ENCODE measurements at places on chromosomes 11 and 22.

DNA sequence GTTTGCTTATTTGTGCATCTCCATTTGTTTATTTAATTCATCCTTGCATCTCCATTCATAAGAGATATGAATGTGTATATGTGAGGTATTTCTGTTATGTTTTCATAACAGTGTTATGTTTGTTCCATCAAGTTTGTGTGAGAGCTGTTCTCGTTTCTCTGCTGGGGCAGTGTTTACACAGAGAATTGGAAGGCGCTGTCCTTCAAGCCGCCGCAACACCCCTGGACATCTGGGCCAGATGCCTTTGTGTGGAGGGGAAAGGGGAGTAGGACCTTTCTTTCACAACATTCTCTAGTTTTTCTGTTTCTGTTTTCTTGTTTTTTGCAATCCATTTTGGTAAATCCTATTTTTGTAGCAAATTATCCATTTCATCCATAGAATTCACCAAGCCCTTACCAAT lies 7.0 kb upstream of the TM7SF2 start:
- DNase-seq: no peak

DNA sequence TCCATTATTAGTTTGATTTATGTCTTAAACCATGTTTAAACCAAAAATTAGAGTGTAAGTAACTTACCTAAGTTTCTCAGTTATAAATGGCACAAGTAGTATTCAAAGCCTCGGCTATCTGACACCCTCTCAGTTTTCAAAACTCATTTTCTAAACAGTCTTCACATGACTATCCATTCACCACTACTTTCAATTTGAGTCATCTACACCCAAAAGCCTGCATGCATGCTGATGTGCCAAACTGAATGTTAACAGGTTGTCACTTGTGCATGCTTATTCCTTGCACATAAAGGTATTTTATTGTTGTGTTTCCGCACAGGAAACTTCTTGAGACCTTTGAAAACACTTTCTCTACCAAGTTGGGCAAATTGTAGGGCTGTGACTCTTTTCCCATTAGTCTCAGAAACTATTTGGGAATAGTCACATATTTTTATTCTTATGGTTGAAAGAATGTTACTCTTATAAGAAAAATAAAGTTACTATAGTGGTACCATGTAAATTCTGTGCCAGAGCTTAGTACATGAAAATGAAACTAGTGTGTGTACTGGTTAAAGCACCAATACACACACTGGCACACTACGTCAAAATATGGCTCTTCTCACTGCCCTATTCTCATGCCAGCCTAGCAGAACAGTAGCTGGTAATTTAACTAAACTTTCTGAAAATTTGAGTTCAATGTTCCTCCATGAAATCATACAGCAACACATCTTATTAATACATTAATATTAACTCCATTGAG lies 2.2 kb upstream of the OR51E2 start:
- DNase-seq: no peak

DNA sequence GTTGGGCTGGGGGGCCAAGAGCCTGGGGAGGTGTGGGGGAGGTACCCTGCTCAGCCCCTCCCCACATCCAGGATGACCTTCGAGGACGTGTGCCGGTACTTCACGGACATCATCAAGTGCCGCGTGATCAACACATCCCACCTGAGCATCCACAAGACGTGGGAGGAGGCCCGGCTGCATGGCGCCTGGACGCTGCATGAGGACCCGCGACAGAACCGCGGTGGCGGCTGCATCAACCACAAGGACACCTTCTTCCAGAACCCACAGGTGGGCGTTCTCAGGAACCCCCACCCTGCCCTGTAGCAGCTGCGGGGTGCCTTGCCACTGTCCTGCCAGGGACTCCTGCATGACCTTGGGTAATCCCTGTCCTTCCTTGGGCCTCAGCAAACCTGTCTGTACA lies 10.0 kb upstream of the MYO7A start:
- DNase-seq: no peak

DNA sequence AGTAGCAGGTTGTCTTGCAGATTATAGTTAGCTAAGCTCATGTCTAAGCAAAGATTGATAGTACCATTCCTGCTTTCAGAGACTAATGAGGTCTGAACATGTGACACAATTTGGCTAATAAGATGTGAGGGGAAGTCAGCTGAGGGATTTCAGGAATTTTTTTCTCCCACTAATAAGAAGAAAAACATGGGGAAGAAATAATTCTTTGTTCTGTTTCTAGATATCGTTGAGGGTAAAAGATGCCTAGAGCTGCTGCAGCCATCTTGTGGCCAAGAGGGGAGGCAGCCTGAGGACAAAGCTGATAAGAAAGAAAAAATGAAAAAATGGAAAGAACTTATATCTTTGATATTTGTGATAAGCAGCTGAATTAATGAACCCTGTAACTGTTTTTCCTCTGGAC lies 1334.4 kb downstream of the LRRC4C start:
- no peak for DNase-seq

GRCh38 chr22:46794491-46794890 lies 32.0 kb downstream of the TBC1D22A start:
- no peak for DNase-seq

DNA sequence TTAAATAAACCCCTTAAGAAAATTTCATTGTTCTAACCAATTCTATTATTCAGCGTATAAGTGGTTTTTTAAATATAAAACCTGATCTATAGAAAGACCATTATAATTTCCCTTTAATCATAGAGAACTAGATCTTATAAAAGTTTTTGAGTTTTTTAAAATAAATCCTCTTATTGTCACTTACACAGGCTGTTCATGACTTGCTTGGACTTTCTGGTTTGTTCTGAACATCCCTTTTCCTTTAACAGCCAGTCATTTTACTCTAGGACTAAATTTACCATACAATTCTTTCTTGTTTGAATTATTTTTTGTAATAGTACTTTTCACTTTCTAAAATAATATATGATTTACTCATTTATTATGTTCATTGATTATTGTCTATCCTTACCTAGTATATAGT lies 4.7 kb downstream of the NXPE2 start:
- no peak for DNase-seq

DNA sequence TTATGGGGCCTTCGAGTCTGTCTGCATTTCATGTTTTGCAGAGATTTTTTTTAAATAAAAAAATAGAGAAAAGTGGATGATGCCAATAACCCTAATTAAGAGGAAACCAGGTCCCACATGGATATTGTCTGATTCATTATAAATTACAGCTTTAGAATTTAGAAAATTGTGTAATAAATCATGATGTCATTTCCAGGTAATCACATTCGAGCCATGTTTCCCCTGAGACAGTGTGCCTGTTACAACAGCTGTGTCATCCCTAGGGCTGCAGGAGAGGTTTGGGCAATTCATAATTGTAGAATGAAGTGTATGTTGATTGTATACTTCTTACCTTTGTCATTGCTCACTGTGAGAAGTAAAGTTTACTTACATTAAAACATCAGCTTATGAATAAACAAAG lies 38.3 kb downstream of the NCAM1 start:
- no peak for DNase-seq

DNA sequence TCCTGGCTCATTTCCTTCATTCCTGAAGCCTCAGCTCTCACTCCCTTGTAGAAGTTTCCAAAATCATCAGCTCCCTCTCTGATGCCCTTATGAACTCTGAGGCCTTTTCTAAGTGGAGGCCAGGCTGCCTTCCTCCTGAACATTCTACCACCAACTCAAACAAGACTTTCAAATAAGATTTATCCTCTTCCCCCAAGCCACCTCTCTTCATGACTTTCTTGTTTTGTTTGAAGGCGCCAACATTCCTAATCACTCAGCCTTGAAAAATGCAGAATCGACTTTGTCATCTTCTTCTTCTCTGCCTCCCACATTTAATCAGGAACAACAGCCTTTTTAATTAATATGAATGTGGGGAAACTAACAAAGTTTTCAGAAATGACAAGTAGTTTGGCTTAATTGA lies 927.9 kb downstream of the OPCML start:
- DNase-seq: no peak

DNA sequence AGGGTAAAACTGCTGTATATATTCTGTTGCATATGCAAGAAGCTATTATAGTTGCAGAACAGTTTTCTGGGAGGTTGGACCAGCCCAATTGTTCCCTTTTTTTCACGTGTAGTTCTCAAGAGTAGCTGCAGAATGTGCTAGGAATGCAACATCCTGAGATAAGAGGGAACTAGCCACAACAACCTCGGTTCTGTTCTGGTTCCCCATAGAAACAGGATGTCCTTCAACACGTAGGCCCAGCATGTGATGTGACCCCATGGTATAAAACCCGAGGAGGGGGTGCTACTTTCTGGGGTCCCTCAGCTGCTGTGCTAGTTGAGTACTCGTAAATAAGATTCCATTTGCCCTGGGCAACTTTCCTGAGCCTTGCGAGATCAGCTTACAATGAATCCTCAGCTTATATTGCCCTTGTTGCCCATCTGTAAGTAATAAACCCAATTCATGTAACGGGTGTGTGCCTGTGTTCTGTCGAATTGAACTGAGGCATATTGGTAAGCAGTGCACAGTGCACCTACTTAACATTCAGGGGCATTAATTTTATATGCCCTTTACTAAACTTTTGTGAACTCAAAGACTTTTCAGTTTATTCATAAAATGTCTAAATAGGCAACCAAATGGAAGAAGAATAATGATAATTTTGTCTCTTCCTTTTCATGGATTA lies 23.0 kb upstream of the TRAF6 start:
- no peak for DNase-seq

- no peak for DNase-seq
These were observed 342.3 kb downstream of the LARGE1 start for GRCh38 chr22:33577862-33578411.

- DNase-seq: no peak
These were observed 33.8 kb downstream of the BLID start for GRCh38 chr11:122082205-122082604.

DNA sequence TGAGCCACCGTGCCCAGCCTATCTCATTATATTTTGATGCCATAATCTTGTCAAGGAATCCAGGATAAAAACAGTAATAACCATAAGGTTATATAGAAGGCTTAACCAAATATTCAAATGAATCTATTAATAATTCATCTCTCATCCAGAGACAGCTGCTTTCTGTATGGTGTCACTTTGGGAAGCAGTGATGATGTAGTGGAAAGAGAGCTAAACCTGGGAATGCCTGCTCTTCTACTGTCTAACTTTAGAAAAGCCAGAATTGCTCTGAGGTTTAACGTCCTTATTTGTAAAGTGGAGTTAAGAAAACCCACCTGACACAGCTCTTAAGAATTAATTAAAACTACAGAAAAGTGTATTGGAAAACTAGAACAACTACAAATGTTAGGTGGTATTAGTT lies 29.3 kb upstream of the OR10D3 start:
- DNase-seq: no peak

DNA sequence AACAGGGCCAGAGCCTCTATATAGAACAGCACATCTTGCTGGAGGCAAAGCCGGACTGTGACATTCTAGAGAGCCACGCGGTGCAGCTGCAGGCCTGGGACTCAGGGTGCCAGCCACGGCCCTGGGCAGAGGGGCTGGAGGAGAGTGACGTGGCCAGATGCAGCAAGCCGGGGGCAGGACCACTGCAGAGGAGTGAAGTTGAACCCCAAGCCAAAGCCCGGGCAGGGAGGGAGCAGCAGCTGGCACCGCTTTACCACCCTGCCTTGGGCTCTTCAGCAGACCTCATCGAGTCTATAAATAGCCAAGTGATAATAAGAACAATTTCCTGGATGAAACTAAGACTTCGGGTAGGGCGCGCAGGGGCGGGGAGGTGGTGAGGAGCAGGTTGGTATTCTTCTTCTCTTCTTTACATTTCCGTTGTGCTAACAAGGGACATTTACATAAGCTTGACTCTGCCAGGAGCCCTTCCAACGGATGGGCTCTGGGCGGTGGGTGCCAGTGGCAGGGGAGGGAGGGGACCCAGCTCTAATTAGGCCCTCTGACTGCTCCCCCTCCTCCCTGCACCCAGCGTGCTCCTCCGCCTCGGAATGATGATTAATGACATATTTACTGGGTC lies 110.2 kb downstream of the ST3GAL4 start:
- no peak for DNase-seq

- DNase-seq: no peak
These were observed 15.1 kb downstream of the WNT7B start for GRCh38 chr22:45961679-45962433.

GRCh38 chr11:44590769-44591168 lies 25.3 kb downstream of the CD82 start:
- no peak for DNase-seq

- no peak for DNase-seq
These were observed 81.9 kb downstream of the BDNF start for GRCh38 chr11:27618281-27618915.

- no peak for DNase-seq
These were observed 164.0 kb downstream of the MN1 start for GRCh38 chr22:27637604-27638003.

- no peak for DNase-seq
These were observed 24.9 kb upstream of the GNAZ start for GRCh38 chr22:23045461-23045860.

DNA sequence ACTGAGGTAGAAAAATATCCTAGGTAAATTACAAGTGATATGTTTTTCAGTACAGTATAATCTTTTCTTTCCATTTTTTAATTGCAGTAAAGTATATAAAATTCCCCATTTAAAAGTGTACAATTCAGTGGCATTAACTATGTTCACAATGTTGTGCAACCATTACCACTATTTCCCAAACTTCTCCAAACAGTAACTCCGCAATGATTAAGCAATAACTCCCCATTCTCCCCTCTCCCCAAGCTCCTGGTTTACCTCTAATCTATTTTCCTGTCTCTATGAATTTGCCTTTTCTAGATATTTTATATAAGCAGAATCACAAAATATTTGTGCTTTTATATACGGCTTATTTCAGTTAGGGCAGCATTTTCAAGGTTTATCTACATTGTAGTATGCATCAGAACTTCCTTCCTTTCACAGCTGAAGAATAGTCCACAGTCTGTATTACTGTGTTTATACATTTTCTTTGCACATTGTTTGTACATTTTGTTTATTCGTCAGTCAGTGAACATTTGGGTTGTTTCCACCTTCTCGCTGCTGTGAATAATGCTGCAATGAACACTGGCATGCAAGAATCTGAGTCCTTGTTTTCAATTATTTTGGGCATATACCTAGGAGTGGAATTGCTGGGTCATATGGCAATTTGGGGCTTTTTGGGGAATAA lies 110.7 kb downstream of the RPL27A start:
- DNase-seq: no peak

- no peak for DNase-seq
These were observed 7.9 kb upstream of the MCHR1 start for GRCh38 chr22:40671369-40671768.

- DNase-seq: no peak
These were observed 199.9 kb downstream of the MAML2 start for GRCh38 chr11:96143041-96143521.

- no peak for DNase-seq
These were observed 26.4 kb downstream of the INCENP start for GRCh38 chr11:62149986-62150886.

- DNase-seq: no peak
These were observed 886 bp upstream of the NIPSNAP1 start for GRCh38 chr22:29581799-29582198.

GRCh38 chr11:12792590-12792989 lies 118.4 kb downstream of the TEAD1 start:
- DNase-seq: no peak
